ENCODE measurements at places on chromosomes 1 and 21.

DNA sequence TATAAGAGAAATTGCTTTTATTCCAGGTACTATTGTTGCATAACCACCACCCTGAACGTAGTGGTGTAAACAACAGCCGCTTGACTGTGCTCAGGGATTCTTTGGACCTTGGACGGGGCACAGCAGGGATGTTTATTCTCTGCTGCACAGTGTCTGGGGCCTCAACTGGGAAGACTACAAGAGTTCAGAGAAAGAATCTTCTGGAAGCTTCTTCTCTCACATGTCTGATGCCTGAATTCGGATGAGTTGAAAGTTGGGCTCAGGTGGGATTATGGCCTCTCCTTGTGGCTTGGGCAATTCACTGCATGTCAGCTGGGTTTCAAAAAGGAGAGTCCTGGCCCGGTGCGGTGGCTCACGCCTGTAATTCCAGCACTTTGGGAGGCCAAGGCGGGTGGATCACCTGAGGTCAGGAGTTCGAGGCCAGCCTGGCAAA, 19.0 kb upstream of the SSBP3 start:
- no peak for DNase-seq

DNA sequence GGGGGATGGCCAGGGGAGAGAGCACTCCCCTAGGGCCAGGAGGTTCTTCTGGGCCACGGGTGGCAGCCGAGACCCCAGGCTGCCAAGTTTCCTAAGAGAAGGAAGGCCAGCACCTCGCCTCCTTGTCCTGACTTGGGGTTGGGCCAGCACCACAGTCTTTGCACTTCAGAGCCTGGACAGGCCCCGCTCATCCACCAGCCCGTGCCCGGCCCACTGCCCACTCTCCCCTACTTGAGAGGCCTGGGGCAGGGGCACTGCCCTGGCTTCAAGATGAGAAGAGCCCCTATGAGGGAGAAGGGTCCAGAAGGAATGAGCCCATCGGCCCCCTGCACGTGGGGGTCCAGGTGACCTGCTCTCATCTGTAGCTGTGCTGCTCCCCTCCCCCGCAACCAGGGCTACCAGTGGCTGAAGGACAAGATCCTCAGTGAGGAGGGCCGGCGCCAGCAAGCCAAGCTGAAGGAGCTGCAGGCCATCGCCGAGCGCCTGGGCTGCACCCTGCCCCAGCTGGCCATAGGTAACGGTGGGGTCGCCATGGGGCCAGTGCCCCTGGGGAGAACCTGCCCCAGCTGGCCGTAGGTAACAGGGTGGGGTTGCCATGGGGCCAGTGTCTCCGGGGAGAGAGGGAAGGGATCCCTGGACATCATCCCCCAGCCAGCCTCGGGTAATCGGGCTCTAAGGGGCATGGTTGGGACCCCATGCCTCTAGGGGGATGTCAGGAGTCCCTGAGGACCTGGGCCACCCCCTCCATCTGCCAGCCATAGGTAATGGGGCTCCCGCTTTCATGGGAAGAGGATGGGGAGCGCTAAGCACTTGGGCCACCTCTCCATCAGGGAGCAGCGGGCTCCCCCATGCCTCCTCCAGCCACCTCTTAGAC, 50.8 kb downstream of the KCNAB2 start:
- DNase-seq: no peak

DNA sequence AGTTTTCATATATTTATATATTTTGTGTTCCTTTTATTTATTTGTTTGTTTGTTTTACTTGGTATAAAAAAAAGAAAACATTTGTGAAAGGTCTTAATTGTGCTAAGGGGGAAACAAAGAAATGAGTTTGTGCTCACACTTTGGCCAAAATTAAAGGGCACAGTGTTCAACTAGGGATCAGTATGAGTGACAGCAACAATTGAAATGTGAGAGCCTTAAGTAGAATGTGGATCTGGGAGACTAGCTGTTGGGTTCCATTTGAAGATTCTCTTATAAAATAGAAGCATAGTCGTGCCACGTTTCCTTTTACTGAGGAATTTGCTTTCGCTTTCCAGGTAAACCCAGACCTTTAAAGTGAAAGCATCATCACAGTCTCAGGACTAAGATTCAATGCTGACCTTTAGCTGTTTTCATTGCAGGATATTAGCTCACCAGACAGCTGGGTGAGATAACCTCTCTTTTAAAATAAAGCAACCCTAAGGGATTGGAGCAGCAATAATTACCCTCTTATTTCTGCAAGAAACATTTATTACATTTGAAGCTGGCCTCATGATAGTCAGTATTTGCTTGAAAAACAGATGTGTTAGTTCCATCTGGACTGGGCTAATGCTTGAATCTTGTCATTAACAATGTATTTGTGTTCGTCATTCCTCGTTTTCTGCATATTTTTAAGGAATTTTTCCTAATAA, 37.1 kb upstream of the CD55 start:
- DNase-seq: no peak

- no peak for DNase-seq
Measured at GRCh38 chr21:39670701-39671100, 58.0 kb downstream of the B3GALT5 start.

DNA sequence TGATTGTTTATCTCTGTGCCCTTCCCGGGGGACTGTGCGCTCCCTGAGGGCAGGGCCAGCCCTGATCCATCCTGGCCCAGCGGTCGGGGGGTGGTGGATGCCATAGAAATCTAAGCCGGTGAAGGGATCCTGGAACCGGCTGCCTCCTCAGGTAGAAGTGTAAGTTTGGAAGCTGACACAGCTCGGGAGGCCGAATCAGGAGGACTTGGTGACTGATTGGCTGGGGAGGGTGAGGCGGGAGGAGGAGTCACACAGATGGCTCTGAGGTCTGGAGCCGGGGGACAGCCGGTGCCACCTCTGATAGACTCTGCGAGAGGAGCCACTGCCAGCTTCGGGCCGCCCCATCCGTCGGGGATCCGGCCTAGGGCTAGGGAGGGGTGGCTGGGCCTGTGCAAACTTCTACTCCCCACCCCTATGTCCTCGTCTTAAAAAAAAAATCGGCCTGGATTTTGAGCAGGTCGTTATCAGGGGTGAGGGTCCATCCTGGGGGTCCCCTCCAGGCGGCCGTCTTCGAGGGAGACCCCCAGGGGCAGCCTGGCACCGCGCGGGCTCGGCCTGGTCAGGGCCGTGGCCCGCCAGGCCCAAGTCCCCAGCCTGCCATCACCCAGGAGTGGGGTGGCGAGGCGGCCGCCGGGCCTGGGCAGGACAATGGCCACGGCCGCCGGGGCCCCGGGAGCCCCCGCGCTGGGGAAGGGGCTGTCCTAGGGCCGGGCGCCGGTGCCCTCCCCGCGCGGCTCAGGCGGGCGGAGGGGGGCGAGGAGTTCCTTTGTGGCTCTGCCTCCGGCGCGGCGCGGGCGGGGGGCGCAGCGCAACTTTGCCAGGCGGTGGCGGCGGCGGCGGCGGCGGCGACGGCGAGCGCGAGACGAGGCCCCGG, 708 bp upstream of the ZNF362 start:
- DNase-seq: peak; percentile 90

DNA sequence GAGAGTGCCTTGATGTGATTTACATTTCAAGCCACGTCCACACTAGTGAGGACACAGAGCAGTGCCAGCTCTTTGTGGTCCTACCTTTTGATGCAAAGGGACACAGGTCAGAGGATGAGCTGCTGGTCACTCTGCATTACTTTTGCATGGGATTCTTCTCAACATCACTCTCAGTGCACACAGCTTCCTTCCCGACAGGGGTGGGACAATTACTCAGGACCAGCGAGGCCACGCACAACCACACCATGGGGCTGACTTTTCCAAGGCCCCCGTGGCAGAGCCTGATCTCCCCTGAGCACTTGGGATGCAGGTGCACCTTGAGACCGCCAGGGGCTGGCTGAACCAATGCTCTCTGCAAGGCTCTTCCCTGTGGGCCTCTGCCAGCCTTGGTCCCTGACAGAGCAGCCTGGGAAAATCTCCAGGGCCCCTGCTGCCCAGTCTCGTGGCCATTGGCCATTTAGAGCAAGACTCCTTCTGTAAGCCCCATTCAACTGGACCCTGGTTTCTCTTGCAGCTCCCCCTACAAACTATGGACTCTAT, 13.2 kb upstream of the PRAMEF12 start:
- no peak for DNase-seq

GRCh38 chr1:111161843-111162487, 21.9 kb downstream of the CEPT1 start:
- peak; percentile 9 for DNase-seq

GRCh38 chr1:206816390-206817287, 44.3 kb upstream of the IL10 start:
- DNase-seq: peak; percentile 39

DNA sequence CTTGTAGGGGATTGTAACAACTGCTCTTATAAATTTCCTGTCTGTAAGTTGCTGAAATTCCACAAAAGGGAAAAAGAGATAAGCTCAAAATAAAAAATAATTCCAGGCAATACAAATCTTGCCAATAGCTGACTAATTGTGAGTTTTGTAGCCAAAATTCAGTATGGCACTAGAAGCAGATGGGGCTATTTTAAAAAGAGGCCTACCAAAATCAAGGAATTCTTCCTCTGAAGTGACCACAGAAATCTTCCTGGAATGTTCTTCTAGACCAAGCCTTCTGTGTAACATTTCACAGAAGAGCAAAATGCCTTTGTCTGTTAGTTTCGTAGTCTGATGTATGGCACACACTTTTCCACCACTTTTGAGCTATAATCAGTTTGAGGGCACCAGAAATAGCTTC, 127.6 kb downstream of the CYYR1 start:
- DNase-seq: no peak

DNA sequence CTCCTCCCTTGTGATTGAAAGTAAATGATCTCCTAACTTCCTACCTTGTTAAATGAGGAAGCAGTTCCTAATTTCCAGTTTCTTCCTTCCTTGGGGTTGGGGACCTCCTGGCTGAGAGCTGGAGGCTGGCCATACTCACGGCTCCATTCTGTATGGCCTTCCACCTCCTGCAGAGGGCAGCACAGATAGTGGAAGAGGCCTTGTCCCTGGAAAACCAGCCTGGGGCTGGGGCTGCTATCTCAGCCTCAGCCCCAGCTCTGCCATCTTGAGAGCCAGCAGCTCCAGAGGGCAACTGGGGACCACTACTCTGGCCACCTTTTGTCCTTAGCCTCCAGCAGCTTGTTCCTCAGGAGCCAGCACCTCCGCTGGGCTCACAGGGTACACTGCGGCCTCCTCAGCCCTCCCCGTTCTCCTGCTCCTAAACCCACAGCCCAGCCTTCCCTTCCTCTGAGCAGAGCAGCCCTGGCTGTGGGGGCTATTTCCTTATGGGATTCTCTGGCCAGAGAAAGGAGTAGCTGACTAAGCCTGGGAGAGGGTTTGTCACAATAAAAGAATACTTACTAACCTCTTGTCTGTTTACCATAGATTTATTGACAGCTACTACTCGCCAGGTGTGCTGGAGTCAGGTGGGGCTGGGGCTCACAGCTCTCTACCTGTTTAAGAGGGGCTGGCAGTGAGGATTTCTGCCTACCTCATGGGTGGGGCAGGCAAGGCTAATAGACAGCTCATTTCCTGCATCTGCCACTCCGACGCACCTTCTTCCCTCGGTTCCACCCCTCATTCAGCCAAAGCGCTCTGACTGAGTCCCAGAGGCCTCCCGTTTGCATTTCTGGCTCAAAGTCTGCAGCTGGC, 6.3 kb downstream of the TMEM234 start:
- DNase-seq: peak; percentile 75

DNA sequence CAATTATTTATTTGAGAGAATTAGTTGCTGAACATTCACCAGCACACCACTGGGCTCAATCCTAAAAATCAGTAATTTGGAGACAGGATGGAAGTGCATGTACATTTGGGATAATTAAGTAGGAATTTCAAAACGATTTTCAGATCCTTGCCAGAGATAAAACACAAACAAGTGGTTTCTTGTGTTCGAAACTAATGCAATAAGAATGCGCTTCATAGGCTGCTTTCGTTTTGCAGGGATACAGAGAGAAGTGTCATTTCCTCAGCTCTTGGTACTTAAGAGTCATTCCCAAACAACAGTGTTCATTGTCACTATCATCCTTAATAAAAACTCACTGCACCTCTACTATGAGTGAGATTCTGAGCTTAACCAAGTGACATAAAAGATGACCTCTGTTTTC, 20.6 kb upstream of the USP24 start:
- no peak for DNase-seq

DNA sequence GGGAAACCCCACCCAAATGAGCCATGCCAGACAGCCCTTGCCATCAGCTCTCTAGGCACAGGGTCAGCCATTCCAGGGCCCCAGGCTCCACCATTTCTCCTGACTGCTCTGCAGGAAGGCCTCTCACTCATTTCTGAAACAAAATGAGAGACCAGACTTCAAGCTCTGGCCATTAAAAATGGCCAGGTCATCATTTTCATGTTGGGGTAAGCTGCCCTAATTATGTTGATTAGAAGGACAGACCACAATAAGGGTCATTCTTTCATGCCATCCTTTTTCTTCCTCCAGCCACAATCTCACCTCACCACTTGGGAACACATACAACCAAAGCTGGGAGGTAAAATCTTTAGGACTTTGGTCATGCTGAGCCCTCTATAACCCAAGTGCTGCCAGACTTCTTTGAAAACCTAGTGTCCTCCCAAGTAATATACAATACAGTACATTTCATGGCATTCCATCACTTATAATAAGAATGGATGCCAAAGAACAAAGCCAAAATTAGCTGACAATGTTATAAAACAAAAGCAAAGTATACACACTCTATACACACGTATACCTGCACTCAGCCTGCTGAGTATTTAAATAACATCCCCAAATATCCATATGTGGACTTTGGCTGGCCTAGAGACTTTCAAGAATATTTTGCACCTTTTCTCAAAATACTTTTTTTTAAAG, 22.4 kb upstream of the RBBP5 start:
- no peak for DNase-seq

GRCh38 chr1:234393190-234393589, 19.9 kb downstream of the COA6 start:
- DNase-seq: no peak

DNA sequence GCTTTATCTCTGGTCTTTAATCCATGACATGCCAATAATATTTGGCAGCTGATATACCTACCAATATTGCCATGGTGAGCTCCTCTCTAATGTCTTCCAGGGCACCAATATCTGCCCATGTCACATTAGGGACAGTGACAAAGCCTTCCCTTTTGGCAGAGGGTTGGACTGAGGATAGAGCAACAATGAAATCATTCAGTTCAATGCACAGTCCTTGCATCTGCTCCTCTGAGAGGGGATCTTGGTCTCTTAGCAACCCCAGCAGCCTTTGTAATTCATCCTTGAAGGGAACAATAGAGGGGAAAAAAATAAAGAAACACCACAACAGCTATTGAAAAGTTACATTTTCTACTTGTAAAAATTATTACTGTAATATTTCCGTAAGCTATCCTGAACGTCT, 42.3 kb downstream of the NVL start:
- DNase-seq: no peak

GRCh38 chr1:25862785-25863485, 3.7 kb upstream of the AUNIP start:
- DNase-seq: no peak

GRCh38 chr1:22662318-22662717, 9.3 kb downstream of the C1QB start:
- peak; percentile 42 for DNase-seq

- DNase-seq: no peak
Measured at GRCh38 chr1:56569661-56570060, 9.7 kb downstream of the PLPP3 start.

- DNase-seq: no peak
Measured at GRCh38 chr21:45076245-45076711, 1.9 kb downstream of the ADARB1 start.

- no peak for DNase-seq
Measured at GRCh38 chr1:69551476-69552324, 16.0 kb upstream of the LRRC7 start.

GRCh38 chr1:24536391-24536840, 19.5 kb upstream of the NCMAP start:
- peak; percentile 89 for DNase-seq

- DNase-seq: no peak
Measured at GRCh38 chr1:178060789-178061556, 32.9 kb upstream of the RASAL2 start.

Data from common myeloid progenitor, CD34-positive (primary cell).